Osteocyte (in vitro differentiated cells): ENCODE measurements at places on chromosomes 13 and 19. TPM values are rescaled to one million over a fixed set of nuclear protein-coding genes. Genes with fewer than 3 reads are reported as not detected.

DNA sequence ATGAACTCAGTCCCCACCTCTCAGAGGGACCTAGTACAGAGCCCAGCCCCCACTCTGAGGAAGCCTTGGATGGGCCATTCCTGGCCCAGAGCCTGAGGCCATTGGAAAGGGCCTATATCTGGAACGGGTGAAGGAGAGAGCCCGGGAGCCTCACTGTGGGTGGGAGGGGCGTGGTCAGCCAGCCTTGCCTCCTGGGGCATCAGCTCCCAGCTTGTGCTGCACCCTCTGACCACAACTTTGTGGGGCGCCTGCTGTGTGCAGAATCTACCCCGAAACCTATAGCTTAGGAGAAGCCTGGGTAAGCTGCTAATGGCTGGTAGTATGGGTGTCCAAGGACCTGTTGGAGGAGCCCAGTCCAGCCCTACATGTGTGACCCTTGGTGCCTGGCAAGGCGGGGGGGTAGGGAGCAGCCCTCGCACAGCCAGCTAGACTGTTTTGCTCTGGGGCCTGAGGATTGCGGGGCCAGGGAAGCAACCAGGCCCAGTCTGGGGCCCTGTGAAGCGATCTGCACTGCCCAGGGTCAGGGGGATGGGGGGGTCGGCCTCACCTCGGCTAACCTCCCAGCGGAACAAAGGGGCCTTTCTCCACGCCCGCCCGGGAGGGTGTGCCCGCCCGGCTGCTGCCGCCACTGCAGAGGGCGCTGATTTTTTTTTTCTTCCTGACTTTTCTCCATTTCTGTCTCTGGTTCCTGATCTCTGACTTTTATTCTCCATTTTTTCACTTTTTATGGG is 42.3 kb downstream of the LYL1 start:
- no peak for DNase-seq

DNA sequence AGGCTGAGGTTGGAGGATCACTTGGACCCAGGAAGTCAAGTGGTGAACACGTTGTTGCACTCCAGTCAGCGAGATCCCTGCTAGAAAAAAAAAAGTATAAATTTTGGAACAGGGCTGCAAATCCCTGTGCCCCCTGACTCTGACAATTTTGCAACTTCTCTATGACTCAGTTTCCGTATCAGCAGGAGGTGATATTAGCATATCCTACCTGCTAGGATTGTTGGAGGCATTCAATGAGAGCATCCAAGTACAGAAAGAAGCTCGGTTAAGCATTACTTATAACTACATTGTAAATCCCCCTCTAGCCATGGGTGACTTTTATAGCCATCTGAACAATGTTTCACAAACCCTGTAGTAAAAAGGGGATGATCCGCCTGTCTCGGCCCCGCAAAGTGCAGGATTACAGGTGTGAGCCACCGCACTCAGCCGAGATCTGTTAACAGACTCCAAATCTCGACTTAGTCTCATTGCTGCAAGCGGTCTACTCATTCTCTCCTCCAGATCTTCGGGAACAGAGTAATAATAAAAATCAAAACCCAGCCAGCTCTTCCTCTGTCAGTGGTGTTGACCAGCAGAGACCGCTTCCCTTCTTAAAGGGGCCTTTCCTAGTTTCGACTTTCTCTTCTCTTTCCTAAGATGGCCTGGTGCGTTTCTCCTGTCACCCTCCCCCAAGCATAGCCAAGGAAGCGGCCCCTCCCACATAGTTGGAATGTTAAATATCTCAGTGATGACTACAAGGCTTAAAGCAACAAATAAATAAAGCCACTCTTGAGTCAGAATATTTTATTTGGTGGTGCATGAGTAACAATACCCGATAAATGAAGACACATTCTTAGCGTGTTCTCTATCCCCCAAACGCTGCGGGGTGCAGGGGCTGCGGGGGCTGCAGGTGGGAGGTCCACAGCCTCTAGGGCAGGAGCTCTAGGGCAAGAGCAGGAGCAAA is 10.3 kb upstream of the BICRA start:
- DNase-seq = no peak

GRCh38 chr19:33408116-33408515 is 34.6 kb downstream of the CEBPG start:
- no peak for DNase-seq

GRCh38 chr13:21289475-21289874 is 113.0 kb downstream of the MRPL57 start:
- no peak for DNase-seq

CRB3 gene
- not detected in 2 replicates for total RNA-seq

CLASRP gene
- 77.8 and 81.5 TPM in 2 replicates for total RNA-seq

CILP2 gene
- total RNA-seq = 0.63 and 1.1 TPM in 2 replicates
